ENCODE measurements at places on chromosomes 6 and 20.

DNA sequence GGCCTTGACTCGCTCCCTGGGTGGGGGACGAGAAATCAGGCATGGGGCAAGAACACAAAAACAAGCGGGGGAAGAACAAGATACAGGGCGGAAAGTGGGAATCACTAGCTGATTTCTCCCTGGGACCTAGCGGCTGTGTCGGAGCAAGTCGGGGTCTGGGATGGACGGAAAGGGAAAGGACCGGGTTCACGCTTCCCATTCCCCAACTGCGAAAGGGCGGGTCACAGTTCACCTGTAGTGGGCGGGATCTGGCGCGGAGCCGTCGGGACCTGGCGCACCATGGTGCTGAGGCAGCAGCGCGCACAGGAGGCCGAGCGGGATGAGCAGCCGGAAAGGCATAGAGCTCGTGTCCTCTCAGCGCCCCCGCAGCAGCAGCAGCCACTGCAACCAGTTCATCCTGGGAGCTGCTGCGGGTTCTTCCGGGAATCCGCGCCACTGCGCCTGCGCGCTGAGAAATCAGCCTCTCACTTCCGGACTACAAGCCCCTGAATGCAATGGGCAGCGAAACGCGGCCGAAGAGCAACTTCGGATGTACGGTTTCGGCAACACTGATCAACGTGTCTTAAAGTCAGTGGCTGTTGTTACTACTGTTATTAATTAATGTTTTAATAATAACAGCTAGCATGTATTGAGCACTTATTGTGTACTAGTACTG is at the start of gene EDEM2:
EDEM2 (minus strand) TSS at position 417 of the 655 bp plus-strand sequence; CDS start at position 339, 78 bp downstream.
- DNase-seq, result peak; percentile 94

GRCh38 chr6:79878142-79878748 is 69.1 kb downstream of the ELOVL4 start:
- DNase-seq, result no peak

DNA sequence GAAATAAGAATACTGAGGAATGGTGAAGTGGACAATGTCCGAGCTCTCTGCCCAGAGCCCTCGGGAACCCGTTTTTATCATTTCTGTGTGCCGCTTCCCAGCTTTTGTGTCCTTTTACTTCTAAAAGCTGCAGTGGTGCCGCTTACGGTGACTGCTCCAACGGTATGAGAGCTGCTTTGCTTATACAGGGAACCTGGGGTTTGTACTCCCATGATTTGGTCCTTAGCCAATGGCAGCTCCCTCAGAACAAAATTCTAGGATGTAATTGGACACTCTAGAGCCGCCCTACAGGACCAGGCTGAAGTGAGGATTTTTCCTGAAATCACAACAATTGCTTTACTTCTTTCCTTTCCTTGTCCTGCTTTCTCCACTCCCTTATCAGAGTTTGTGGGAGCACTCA is 24.2 kb upstream of the PCSK2 start:
- no peak for DNase-seq

- DNase-seq, result no peak
Measured at GRCh38 chr6:168507297-168507696, 66.3 kb downstream of the SMOC2 start.

- DNase-seq, result no peak
Measured at GRCh38 chr6:126738146-126738545, 380.3 kb upstream of the RSPO3 start.

- DNase-seq, result no peak
Measured at GRCh38 chr20:56433880-56434255, 21.8 kb downstream of the CASS4 start.

DNA sequence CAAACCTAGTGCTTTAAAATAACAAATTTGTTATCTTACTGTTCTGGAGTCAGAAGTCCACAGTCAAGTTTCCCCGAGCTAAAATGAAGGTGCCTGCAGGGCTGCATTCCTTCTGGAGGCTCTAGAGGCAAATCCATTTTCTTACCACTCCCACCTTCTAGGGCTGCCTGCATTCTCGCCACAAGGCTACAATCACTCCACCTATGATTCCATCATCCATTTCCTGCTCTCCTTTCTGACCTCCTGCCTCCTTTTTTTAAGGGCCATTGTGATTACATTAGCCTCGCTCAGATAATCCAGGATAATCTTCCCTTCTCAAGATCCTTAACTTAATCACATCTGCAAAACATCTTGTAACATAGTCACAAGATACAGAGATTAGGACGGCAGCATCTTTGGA is 42.4 kb upstream of the SIRT5 start:
- no peak for DNase-seq

GRCh38 chr6:116397914-116398313 is 27.2 kb downstream of the DSE start:
- no peak for DNase-seq

GRCh38 chr20:32583581-32584070 is 1.5 kb downstream of the NOL4L start:
- no peak for DNase-seq

DNA sequence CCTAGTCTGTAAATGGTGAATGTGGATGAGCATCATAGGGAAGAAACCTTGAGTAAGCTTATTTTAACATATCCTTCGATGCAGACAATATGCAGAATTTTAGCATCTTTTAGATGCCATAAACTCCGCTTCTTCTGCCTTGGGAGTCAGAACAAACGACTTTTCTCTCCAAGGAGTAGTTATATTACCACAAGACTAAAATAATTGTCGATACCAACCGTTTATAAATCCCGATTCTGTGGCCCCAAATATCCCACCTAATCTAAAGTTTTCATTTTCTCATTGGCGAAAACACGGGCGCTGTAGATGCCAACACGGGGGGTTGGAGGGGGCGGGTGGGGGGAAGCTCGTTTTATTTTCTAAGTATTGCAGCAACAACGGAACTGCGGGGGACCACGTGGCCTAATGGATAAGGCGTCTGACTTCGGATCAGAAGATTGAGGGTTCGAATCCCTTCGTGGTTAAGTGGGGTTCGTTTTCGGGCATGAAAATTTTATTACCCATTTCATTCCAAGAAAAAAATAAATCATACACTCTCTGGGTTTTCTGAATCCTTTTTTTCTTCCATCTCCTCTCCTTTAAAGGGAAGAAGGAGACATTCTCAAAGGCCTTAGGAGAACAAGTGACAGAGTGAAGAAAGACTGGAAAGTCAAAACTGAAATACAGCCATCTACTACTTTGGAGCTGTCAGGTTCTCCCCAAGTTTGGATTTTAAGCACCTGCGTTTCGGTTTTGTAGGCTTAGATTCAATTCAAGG is 65.5 kb upstream of the BTN3A2 start:
- no peak for DNase-seq

DNA sequence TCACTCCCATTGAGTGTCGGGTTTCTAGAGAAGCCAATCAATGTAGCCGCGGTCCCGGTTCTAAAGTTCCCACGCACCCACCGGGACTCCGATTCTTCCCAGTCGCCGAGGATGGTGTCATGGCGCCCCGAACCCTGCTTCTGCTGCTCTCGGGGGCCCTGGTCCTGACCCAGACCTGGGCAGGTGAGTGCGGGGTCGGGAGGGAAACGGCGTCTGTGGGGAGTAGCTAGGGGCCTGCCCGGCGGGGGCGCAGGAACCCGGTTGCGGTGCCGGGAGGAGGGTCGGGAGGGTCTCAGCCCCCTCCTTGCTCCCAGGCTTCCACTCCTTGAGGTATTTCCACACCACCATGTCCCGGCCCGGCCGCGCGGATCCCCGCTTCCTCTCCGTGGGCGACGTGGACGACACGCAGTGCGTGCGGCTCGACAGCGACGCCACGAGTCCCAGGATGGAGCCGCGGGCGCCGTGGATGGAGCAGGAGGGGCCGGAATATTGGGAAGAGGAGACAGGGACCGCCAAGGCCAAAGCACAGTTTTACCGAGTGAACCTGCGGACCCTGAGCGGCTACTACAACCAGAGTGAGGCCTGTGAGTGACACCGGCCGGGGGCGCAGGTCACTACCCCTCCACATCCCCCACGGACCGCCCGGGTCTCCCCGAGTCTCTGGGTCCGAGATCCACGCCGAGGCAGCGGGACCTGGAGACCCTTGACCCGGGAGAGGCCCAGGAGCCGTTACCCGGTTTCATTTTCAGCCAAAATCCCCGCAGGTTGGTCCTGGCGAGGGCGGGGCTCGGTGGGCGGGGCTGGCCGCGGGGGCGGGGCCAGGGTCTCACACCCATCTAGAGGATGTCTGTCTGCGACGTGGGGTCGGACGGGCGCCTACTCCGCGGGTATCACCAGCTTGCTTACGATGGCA is 35.2 kb upstream of the HLA-G start:
- DNase-seq, result peak; percentile 49

DNA sequence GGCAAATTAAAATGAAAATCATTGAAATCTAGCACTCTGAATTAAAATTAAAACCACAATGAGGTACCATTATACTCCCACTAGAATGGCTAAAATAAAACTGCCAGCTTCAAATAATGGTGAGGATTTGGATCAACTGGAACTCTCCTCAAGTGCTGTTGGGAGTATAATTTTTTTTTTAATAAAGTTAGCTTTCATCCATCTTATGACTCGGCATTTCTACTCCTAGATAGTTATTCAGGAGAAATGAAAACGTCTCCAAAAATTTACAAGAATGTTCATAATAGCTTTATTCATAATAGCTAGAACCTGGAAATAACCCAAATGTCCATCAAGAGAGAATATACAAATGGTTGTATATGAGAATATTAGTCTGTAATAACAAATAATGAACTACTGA is 63.2 kb downstream of the ASXL1 start:
- DNase-seq, result no peak

DNA sequence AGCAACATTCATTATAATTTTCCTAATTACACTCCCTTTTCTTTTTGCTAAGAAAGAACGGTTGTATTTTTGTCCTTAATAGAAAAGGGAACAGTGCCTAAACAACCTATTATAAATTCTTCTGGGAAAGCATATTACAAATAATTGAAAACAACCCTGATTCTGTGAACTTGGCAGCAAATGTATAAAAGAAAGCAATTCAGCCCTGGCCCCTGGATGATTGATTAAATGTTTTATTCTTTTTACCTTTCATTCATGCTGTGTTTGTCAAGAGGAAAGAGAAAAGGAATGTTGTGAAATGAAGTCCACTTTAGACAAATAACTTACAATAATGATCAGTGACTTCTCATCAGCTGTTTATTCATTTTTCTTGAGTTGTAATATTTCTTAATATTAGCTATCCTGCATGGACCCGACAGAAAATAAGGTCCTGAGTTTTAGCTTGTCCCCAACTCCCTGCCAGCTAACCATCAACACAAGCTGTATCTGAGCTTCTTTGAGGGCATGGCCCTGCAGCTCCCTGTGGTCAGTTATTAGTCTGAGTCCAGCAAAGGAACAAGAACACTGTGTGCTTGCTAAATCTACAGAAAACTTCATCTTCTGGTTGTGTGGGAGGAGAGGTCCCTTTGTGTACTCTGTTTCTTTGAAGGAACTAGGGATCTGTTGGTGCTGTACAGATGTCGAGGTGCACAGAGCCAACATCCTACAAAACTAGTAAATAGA is 248.2 kb downstream of the LAMA2 start:
- DNase-seq, result no peak

DNA sequence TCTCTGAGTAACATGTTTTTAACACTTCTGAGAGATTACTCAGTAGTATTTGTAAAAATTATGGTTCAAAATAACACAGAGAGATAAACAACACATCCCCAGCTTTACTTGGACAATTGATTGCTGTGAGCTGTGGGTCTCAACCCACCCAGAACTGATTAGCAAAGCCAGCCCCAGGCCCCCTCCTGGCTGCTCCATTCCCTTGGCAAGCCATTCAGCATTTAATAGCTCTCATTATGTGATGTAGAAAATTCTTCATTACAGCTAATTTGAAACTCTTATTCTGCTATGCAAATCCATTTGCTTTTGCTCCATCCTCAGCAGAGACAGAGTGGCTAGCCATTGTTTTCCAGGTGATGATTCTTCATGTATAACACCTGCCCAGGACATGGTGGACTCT is 16.6 kb upstream of the SIRT5 start:
- DNase-seq, result no peak

- DNase-seq, result no peak
Measured at GRCh38 chr20:63651942-63652191, 1.4 kb downstream of the STMN3 start.

- DNase-seq, result no peak
Measured at GRCh38 chr6:37456126-37456525, 23.1 kb downstream of the CMTR1 start.

DNA sequence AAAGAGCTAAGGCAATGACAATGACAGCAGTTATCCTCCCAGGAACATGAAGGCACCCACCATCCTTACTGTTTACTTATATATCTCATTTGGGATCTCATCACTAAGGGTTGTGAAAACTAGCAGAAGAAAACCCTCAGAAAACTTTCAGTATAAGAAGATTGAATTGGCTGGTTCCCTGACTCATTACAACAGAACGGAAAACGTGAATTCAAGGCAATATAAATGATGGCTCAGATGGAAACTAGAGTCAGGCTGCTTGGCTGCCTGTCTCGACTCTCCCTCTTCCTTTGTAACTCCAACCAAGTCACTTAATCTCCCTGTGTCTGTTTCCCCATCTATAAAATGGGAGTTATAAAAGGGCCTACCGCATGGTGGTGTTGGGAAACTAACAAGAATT is 387.1 kb upstream of the JARID2 start:
- DNase-seq, result no peak

DNA sequence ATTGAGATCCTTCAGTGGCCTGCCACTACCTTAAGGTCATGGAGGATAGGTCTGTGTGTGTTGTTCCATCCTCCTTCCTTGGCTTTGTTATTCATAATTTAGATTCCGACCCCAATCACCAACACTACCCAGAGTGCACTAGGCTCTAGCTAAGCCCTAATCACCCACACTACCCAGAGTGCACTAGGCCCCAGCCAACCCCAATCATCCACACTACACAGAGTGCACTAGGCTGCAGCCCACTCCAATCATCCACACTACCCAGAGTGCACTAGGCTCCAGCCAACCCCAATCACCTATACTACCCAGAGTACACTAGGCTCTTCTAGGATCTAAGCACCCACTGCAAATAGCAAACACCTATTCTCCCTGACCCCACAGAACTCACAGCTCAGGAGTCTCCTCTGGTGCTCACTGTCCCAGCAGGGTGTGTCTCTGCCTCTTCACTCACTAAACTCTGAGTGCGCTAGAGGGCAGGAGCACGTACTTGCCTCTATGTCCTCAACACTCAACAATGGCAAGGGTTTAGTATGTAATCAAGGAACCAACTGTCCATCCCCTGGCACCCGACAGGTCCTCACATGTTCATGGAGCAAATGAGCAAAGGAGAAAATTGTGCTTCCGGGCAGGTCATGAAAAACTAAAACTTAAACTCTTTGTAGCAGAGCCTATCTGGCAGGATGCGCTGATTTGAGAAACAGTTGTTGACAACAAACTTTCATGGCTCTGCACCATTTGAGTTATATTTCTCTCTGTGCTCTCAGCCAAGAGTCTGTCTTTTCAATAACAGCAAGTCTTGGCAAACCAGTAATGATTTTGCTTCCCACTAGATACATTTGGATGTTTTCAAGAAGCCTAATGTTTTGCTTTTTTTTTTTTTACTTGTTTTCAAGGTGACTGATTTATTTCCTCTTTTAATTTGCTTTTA is 54.3 kb downstream of the SLC22A23 start:
- no peak for DNase-seq

- DNase-seq, result no peak
Measured at GRCh38 chr6:52381249-52381648, 19.3 kb downstream of the PAQR8 start.

GRCh38 chr6:39330057-39330456 is 7.6 kb upstream of the KCNK16 start:
- DNase-seq, result peak; percentile 57

- DNase-seq, result no peak
Measured at GRCh38 chr6:146598772-146599405, at the start of gene ADGB. Gene ADGB, plus strand, starts transcription at chr6:146598972. Its CDS starts 69 bp downstream, at chr6:146599041.

- DNase-seq, result no peak
Measured at GRCh38 chr20:40481337-40481736, 207.7 kb downstream of the MAFB start.

GRCh38 chr20:59580991-59581401 is 23.3 kb upstream of the PHACTR3 start:
- no peak for DNase-seq

GRCh38 chr20:60960500-60960899 is 291.6 kb upstream of the CDH4 start:
- DNase-seq, result no peak
